CD4-positive, alpha-beta memory T cell (primary cell): ENCODE measurements at places on chromosomes 11 and 22. TPM values are rescaled to one million over a fixed set of nuclear protein-coding genes. Genes with fewer than 3 reads are reported as not detected.

DNA sequence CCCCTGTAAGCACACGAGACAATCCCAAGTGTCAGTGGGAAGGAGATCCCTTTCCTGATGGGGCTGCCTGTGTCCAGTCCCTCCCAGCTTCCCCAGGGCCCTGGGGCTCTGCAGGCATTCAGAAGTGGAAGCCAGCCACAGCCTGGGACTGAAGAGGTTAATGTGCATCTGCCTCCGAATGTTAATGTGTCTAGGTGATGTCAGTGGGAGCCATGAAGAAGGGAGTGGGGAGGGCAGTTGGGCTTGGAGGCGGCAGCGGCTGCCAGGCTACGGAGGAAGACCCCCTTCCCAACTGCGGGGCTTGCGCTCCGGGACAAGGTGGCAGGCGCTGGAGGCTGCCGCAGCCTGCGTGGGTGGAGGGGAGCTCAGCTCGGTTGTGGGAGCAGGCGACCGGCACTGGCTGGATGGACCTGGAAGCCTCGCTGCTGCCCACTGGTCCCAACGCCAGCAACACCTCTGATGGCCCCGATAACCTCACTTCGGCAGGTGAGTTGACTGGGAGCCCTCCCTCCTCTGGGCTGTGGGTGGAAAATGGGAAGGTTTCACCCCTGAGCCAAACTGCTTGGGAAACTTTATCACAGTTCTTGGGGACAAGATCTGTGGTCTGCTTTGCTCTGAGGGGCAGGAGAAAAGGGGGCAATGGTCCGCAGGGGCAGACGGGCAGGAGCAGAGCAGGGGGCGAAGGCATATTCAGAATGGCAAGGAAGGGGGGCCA is at the start of gene MCHR1:
Gene MCHR1, plus strand, starts transcription at position 236 of the 715 bp plus-strand sequence. Its CDS starts 169 bp downstream, at position 405.
- H3K36me3 ChIP-seq = no peaks in the 10 kb centered on the region
- no peak within 1 kb of the TSS for H3K4me3 ChIP-seq
- H3K4me1 ChIP-seq = peaks cover 10% of the 10 kb centered on the region
- peaks cover 6% of the 10 kb centered on the region for H3K27me3 ChIP-seq
- H3K27ac ChIP-seq = no peak within 1 kb of the TSS
- no peak for DNase-seq

PPARA gene
- total RNA-seq = 23.2 TPM

DNA sequence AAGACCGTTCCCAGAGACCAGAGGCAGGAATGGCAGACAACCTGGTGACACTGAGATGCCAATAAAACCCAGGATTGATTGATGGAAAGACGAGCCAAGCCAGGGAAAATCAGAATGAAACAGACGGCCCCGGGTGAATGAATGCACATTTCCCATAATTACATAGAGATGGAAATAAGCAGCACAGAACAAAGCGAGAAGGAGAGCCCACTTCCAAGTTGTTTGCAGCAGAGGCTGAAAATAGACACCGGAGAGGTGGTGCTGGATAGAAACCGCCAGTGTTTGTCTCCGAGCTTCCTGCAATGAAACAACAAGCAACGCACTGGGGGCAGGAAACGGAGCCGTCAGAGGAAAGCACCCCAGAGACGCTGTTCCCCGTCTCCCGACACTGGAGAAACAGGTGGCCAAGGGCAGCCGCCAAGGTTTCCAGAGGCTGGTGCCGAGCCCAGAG is 406.8 kb downstream of the SHANK2 start:
- DNase-seq = no peak
- no peak overlapping the region for H3K4me3 ChIP-seq
- no peak overlapping the region for H3K27ac ChIP-seq
- H3K4me1 ChIP-seq = no peaks in the 10 kb centered on the region

GRCh38 chr11:66479394-66480116 is 679 bp upstream of the DPP3 start:
- peaks cover 20% of the 10 kb centered on the region for H3K4me1 ChIP-seq
- H3K27me3 ChIP-seq = no peaks in the 10 kb centered on the region
- peak overlapping the region; percentile 81 for H3K27ac ChIP-seq
- DNase-seq = peak; percentile 17
- H3K4me3 ChIP-seq = peak overlapping the region; percentile 90

GRCh38 chr11:47236482-47236881 is 12.1 kb downstream of the ACP2 start:
- peaks cover 19% of the 10 kb centered on the region for H3K36me3 ChIP-seq
- no peak overlapping the region for H3K4me3 ChIP-seq
- no peak for DNase-seq
- H3K27me3 ChIP-seq = no peaks in the 10 kb centered on the region

MFNG gene
- total RNA-seq = 213 TPM

GRCh38 chr22:37077802-37078448 is 26.4 kb downstream of the KCTD17 start:
- peak; percentile 76 for DNase-seq
- H3K27me3 ChIP-seq = no peaks in the 10 kb centered on the region
- no peak overlapping the region for H3K4me3 ChIP-seq
- peaks cover 34% of the 10 kb centered on the region for H3K4me1 ChIP-seq

GRCh38 chr11:114059278-114059983 is at the start of gene ZBTB16:
Gene ZBTB16 (plus strand): TSS chr11:114059711. CDS start chr11:114063301, 3,590 bp downstream.
- peaks cover 16% of the 10 kb centered on the region for H3K27me3 ChIP-seq
- peak; percentile 67 for DNase-seq
- H3K4me1 ChIP-seq = peaks cover 17% of the 10 kb centered on the region
- H3K4me3 ChIP-seq = peak within 1 kb of the TSS; percentile 57
- H3K27ac ChIP-seq = peak within 1 kb of the TSS; percentile 43
- no peaks in the 10 kb centered on the region for H3K36me3 ChIP-seq

TEX12 gene
- total RNA-seq = 0.29 TPM

DNA sequence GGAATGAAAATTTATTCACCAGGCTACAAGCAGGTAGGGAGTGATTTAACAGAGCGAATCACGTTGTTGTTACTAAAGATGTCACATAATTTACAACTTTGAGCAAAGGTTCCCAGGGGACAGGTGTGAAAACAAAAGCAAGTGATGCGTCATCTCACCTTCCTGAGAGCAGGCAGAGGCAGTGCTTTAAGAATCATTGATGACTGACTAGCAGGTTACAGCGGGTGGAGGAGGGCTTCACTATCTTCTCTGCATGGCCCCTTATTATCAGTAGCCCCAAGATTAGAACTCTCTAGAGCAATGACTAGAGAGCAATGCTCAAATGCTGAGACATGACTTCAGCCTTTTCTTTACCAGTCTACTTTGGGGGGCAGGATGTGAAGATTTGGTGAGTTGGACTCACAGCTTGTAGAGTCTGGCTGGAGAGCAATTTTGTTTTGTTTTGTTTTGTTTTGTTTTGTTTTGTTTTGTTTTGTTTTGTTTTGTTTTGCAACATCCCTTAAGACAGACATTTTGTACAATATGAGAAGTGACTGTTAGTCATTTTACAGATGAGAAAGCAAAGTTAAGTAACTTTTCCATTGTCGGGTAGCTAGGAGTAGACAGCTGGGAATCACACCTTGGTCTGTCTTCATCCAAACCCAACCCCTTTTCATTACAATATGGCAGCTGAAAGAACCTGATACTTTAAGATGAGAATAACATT is 84.8 kb downstream of the SLC1A2 start:
- H3K27ac ChIP-seq = no peak overlapping the region
- H3K27me3 ChIP-seq = no peaks in the 10 kb centered on the region

GRCh38 chr11:75302371-75302770 is 49.1 kb downstream of the ARRB1 start:
- H3K4me3 ChIP-seq = no peak overlapping the region
- H3K27ac ChIP-seq = no peak overlapping the region
- no peaks in the 10 kb centered on the region for H3K27me3 ChIP-seq
- DNase-seq = no peak

- no peak overlapping the region for H3K27ac ChIP-seq
- no peak for DNase-seq
- peaks cover 43% of the 10 kb centered on the region for H3K4me1 ChIP-seq
- H3K36me3 ChIP-seq = no peaks in the 10 kb centered on the region
- no peaks in the 10 kb centered on the region for H3K27me3 ChIP-seq
Measured at GRCh38 chr11:75326439-75326810, 25.0 kb downstream of the ARRB1 start.

DNA sequence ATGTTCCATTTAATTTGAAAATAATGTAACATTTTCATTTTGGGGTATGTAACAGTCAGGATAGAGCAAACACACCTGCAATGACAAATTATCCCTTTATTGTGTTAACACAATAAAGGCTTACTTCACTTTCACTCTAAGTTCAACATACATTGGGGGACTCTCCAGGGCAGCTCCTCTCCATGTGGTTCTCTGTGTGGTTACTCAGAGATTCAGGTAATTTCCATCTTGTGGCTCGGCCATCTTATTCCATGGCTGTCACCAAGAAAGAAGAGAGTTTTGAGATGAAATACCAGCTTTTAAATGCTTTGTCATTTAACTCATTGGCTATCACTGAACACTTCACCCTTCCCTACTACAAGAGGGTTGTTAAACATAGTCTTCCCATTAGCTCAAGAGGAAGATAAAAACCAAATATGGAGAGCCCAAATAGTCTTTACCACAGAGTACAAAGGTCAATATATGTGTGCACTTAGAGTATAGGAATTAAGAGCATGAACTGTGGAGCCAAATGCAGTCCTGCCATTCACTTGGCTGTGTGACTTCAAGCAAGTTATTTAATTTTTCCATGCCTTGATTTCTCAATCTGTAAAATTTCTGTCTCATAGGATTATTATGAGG is 10.6 kb upstream of the TPH1 start:
- H3K27me3 ChIP-seq = no peaks in the 10 kb centered on the region
- H3K27ac ChIP-seq = no peak overlapping the region
- H3K4me1 ChIP-seq = no peaks in the 10 kb centered on the region
- H3K36me3 ChIP-seq = no peaks in the 10 kb centered on the region
- DNase-seq = no peak

DNA sequence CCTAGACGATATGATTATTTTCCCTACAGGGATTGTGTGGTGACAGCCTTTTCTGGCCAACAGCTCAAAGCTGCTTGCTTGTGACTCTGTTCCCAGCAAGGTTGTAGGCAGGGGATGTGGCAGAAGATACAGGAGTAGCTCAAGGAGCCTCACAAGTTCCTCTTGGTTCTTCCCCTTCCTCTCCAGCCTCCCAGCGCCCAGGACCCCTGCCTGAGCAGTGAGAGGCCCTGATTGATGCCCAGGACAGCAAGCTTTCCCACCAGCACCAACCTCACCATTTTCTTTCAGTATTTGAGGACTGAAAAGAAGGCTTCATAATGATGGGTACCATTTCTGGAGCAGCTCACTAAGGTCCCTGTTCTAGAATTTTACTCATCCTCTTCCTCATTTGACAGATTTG is 248.0 kb downstream of the TENM4 start:
- no peak overlapping the region for H3K27ac ChIP-seq
- no peaks in the 10 kb centered on the region for H3K36me3 ChIP-seq
- no peaks in the 10 kb centered on the region for H3K27me3 ChIP-seq
- no peak overlapping the region for H3K4me3 ChIP-seq
